NCI-H1694 treated with DMSO at 0.1 percent for 48 hours (cell line): ENCODE measurements at places on chromosomes 16 and 17.

GRCh38 chr16:82157836-82158235 lies 12.2 kb downstream of the MPHOSPH6 start:
- no peak for DNase-seq

DNA sequence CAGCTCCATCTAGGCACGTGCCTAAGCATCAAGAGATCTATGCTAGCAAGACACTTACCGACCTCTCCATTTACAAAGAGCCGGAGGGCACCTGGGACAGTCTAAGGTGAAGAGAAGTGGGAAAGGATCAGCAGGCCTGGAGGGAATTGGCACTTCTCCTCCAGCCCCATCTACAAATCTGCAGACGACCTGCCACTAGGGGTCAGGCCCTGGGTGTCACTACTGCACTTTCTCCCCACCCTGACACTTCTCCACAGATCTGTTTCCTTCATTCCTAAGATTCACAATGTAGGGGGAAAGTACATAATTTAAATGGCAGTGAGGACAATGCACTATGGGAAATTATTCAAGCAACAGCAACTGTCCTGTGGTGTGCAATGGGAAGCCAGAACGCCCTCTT lies 8.1 kb downstream of the MKS1 start:
- DNase-seq, result no peak

- no peak for DNase-seq
Observed at GRCh38 chr16:84421081-84421937, 53.0 kb downstream of the ATP2C2 start.

DNA sequence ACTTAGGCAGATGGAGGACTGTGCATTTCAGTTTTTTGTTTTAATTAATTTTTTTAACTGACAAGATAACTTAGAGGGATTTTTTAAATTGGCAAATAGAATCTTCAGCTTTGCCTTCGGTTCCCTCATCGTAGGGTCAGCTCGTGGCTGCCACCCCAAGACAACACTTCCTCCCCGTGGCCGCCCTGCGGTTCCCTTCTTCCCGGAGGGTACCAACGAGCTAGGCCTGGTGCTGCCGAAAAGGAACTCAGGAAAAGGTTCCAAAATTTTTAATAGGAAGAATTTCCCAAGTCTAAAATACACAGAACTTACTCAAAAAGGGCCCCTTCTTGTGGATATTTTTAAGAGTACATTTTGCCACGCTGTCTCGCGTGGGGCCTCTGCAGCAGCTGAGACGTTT lies 210.4 kb upstream of the CHMP6 start:
- no peak for DNase-seq

DNA sequence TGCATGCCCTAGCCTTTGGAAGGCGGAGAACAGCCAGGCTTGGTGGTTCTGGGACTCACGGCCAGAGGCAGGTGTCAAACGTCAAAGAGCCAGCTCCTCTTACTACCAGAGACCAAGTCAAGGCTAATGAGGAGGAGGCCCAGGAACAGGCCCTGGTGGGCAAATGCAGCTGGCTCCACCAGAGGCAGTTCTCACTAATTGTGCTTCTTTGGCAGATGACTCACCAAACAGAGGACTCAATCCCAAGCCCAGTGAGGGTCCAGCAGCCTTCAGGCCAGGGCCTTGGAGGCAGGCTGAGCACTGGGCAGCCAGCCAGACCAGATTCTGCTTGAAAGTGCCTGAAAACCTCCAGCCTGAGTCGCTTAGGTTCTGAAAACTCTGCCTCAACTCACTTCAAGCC lies 336.5 kb upstream of the CDH5 start:
- DNase-seq, result no peak
